ENCODE measurements at places on chromosomes 4 and X.

- no peak for DNase-seq
These were observed 135.3 kb upstream of the MID1 start for GRCh38 chrX:10755439-10756334.

DNA sequence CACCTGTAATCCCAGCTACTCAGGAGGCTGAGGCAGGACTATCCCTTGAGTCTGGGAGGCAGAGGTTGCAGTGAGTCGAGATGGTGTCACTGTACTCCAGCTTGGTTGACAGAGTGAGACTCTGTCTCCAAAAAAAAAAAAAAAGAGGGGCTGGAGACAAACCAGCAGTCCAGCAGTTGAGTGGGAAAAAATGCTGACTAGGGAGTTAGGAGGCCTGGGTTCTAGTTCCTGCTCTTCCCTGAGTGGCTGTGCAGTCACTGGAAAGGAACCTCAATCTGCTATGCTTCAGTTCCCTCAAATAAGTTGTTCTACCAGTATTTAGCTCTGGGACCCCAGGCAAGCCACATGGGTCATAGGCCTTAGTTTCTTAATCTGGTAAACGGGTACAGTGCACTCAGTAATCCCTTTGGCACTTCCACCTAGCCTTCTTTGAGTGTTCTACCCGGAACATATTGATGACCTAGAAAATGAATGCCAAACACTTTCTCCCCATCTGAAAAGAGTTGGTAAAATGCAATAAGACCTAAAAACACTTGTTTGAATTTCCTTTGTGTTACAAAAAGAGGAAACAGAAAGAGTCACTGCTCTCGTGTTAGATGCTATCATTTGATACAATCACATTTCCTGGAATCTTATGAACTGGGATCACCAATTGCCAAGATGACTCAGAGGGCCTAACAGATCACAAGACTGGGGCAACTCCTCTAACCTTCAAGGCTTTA lies 99.3 kb upstream of the EGFL6 start:
- DNase-seq = no peak

DNA sequence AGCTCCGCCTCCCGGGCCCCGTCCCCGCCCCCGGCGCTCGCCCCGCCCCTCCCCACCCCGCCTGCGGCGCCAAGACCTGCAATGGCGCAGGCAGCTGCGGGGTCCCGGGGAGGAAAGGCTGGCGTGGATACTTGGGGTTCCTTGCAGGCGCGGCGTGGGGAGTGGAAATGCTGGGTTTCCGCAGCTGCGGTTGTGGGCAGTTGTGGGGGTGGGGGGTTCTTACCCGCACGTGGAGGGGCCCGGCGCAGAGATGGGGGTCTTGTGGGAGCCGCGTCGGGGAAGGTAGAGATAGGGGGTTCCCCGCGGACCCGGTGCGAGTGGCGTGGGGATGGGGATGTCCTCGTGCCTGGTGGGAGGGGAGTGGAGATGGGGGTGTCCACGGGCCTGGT lies 680 bp upstream of the ASMTL start:
- peak; percentile 46 for DNase-seq

DNA sequence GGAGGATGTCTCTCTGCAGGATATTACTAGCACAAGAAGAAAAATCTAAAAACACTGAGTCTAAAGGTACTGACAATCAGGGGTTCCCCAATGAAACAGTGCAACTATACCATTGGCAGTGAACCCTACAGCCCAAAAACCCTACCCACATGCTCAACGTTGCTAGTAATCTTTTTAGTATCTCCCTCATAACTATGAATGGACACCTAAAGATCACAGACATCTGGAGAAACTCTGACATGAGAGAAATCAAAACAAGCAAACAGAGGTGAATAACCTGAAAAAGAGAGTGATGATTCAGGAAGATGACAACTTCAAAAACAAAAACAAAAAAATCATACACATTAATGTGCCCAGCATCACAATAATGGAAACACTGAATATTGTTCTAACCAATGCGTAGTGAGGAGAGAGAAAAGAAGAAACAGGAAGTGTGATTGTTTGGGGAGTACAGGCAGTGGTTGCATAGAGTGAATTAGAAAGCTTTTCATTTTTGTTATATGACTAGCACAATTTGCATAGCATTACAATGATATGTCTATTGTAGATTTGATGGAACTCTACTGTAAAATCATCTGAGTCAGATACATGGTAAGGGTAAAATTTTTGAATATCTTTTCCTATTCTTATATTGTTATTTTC lies 78.9 kb upstream of the FMR1 start:
- DNase-seq = no peak

DNA sequence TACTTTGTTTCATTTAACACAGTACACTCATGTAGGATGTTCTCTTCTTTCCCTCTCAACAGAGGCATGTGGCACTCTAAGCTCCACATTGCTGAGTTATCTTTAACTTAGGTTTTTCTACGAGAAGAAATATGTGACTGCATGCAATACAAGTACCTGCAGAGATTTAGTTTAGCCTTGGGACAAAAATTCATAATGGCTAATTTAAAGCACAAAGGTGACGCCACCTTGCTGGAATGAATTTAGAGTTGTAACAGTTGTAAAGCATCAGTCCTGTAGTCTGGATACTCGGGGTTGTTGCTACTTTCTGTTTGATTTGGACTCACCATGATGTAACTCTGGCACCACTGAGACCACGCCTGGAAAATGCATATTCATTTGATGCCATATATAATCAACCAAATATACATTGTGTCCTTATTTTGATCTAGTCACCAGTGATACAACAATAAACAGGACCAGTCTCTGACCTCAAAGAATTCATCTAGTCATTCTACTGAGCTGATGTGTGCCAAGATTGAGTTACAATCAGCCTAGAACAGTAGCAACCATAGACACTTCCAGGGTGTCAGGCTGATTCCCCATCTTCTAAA lies 451.0 kb upstream of the ZFP42 start:
- no peak for DNase-seq

DNA sequence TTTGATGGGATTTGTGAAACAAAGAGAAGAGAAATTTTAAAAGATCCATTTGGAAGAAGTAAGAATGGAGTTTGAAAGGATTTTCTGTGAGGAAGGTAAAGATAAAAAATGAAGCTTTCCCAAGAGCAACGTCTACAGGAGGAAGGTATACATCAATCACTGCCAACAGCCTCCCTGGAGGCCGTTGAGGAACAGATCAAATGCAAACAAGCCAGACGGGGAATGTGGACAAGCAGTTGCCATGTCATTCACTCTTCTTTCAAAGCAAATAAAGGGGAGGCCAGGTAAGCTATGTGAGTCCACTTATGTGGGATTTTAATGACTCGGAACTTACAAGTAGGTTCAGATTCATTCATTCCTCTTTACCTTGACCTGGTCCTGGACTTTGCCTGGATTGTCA lies 1020.5 kb upstream of the AGA start:
- no peak for DNase-seq

DNA sequence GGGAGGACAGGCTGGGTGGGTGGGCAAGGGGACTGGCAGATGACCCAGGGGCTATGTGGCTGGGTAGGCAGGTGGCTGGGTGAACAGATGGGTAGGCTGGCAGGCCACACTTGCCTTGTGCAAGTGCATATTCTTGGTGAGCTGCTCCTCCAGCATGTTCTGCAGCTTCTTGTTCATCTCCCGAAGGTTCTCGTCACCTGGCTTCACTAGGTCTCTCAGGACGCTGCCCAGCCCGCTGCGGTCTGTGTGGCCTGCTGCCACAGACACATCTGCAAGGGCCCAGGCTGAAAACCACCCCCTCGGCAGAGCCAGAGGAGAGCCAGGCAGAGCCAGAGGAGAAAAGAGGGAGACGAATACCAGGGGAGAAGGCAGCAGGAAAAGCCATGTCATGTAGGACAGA lies 3.4 kb upstream of the KCND1 start:
- DNase-seq = no peak

DNA sequence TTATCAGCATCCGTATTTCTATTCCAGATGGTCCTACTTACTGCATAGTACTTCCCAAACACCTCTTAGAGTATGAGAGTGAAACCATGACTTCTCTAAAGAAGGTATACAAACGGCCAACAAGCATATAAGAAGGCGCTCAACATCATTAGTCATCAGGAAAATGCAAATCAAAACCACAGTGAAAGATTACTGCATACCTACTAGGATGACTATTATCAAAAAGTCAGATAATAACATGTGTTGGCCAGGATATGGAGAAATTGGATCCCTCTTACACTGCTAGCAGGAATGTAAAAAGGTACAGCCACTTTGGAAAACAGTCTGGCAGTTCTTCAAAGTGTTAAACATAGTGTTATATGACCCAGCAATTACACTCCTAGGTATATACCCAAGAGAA lies 215.3 kb upstream of the CXorf66 start:
- no peak for DNase-seq

DNA sequence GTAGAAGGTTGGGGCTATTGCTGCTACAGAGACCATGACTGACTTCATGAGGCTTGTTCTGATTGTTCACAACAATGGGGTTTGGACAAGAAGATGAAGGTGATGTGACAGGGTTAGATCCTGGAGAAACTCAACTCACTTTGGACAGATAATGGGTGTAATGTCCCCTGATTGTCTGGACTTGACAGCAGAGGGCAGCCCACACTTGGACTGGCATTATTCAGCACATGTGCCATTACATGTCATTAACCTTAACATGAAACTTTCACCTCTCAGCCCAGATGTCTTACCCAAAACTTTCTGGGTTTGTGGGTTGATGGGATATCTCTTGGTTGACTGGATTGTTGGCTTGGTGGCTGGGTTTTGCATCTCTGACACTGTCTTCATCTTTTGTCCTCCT lies 101.5 kb downstream of the MXRA5 start:
- no peak for DNase-seq

GRCh38 chr4:11436673-11437072 lies 8.0 kb upstream of the HS3ST1 start:
- DNase-seq = no peak

DNA sequence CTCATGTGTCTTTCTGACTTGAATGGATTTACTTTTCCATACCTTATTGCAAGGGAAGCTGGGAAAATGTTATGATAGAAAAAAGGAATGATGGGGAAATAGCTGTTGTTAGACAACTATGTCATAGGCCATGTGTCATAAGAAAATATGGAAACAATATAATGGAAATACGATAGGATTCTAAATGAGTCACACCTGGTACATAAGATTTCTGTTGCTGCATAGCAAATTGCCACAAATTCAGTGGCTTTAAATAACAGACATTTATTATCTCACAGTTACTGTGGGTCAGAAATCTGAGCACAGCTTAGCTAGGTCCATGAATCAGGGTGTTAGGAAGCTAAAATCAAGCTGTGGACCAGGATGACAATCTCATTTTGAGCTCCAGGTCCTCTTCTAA lies 44.6 kb upstream of the ANKRD50 start:
- DNase-seq = no peak

DNA sequence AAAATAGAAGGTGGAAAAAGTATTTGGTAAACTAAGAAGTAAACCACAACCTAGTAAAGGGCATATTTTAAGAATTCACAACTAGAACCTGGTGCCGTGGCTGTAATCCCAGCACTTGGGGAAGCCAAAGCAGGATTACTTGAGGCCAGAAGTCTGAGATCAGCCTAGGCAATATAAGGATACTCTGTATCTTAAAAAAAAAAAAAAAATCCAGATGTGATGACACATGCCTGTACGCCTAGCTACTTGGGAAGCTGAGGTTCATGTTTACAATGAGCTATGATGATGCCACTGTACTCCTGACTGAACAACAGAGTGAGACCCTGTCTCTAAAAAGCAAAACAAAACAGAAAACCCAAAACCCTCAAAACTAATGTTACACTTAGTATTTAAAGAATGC lies 294.9 kb upstream of the ZCCHC13 start:
- no peak for DNase-seq

DNA sequence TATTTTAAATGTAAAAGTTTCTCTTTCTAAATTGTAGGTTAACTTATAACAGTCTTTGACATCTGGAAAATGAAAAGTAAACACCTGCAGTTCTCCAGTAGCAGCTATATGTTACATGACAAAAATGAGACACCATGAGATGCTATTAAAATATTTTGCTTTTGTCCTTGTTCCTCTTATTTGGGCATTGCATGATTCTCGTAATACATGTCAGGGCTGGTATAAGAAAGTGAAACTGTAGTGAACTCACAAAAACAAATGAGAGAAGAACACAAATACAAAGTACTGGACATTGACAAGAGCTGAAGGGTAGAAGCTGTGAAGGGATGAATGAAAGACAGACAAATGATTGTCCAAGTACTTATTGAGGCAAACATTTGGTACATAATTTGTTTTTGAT lies 9.0 kb downstream of the GK2 start:
- DNase-seq = no peak
